ENCODE measurements at places on chromosomes 4 and X.

GRCh38 chr4:7384929-7385890 is 49.5 kb downstream of the PSAPL1 start:
- no peak for DNase-seq

DNA sequence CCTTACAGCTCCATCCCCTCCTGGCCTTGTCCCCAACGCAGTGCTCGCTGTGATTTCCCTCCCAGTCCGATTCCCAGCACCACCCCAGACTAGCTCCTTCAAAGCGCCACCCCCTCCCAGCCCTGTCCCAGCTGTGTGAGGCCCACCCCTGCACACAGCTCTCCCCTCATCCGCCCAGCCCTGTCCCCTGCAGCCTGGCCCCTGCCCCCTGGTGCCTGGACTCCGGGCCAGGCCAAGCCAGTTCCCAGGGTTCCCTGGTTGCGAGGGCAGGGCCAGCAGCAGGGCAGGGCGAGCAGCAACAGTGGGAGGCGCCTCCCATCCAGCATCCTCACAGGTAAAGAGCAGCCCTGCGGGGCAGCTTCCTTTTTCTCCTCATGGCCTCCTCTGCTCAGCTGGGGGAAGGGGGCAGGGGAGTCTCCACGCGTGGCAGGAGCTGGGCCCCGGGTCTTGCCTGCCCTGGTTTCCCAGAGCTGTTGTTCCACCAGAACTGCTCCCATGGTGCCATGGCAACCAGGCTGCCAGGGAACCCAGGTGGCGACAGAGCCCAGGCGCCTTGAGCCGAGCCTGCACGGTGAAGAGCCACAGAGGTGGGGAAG is 24.8 kb downstream of the IQSEC2 start:
- DNase-seq, result no peak

DNA sequence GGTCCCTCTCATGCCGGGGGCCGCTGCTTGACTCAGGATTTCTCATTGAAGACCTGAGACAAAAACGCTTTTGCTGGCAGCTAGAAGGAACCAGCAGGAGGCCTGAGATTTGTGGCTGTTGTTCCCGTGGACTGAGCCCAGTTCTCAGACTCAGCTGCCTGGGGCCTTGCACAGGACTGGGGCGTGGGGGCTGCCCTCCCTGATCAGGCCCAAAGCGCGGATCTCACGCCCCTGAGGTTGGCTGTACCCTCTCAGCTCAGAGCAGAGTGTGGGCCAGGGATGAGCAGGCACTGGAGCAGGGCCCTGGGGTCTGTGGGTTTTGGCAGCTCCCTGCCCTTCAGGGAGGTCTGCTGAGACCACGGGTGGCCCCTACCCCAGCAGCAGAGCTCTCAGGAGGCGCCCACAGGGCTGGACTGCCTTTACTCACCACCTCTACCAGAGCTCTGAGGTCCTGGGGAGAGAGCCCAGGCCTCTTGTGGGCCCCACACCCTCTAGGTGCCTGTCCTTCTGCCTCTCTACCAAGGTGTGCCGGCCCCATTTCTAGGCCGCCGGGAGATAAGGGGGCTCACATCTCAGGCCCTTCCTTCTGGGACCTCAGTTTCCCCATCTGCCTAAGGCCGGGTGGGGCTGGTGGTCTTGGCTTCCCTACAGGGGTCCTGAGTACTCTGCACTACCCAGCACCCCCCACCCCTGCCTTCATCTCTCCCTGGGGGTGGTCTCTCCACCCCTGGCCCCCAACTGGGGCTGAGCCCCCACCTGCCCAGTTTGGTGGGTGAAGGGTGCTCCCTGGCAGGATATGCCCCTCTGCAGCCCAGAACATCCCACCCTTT is 5.6 kb downstream of the MSANTD1 start:
- no peak for DNase-seq

DNA sequence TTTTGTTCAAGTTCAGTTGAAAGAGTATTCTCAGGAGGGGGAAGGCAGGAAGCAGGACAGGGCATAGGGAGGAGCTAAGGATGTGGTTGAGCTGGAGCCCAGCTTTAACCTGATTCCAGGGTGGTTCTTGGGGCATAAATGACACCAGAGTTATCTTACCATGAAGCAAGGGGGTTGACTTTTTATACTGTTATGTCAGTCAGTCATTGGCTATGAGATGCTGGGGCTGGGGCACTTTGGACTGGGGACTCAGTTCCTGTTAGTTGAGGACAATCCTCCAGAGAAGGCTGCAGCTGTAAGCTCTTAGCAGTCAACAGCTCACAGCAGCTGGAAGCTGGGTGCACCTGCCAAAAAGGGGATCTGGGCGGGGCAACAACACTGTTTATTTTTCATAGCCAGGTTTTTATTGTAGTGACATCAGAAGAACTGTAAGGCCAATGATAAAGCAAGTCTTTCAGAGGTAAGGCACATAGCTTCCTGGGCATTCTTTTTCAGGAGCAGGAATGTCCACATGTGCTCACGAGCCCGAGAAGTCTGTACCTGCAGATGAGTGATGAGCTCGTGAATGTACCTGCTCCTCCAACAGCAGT is 78.5 kb downstream of the MID1IP1 start:
- DNase-seq, result no peak

DNA sequence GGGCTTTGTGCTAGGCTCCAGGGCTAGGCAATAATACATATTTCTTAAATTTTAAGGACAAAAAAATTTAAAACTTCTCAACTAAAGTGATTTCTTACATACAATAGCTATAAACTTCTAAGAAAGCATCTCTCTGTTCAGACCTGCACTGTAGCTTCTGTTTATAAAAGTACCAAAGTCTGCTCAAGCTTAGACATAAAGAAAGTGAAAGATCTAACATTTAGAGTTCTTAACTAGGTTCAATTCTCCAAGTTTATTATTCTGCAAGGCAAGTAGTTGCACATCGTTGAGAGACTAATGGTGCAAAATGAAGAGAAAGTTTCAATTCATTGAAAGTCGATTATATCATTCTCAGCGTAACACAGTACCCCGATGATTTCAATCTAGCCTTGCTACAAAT is 857.4 kb upstream of the HTR2C start:
- DNase-seq, result no peak

- no peak for DNase-seq
These were observed 201.6 kb downstream of the QDPR start for GRCh38 chr4:17310269-17310652.

GRCh38 chr4:169337510-169337909 is 66.8 kb upstream of the SH3RF1 start:
- no peak for DNase-seq

DNA sequence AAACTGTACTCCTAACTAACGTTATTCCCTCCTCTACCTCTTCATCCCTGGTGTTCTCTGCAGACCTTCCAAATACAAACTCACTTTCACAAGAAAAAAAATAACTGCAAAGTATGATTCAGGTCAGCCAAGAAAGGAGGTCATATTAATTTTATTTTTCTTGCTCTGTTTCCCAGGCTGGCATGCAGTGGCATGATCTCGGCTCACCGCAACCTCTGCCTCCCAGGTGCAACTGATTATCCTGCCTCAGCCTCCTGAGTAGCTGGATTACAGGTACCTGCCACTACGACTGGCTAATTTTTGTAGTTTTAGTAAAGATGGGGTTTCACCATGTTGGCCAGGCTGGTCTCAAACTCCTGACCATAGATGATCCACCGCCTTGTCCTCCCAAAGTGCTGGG is 156.6 kb downstream of the CHIC2 start:
- no peak for DNase-seq

DNA sequence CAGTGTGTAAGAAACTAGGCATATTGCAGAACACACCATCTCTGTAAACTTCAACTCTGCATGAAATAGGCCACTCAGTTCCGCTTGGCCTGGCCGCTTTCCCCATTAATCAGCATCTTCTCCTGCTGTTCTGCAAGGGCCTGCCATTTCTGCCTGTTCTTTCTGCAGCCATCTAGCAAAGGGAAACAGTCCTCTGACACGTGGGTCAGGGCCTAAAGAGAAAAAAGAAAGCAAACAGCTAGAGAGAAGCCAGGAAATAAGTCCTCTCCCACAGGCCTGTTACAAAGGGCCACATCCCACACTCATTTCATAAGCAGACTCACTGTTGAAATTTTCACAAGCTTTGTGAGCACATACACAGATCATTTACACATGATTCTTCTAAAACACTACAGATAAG is 130.1 kb downstream of the PDE5A start:
- no peak for DNase-seq

GRCh38 chrX:123859409-123859845 is 426 bp upstream of the XIAP start:
- DNase-seq, result peak; percentile 35

GRCh38 chr4:159144112-159144694 is 41.3 kb downstream of the RAPGEF2 start:
- DNase-seq, result no peak

DNA sequence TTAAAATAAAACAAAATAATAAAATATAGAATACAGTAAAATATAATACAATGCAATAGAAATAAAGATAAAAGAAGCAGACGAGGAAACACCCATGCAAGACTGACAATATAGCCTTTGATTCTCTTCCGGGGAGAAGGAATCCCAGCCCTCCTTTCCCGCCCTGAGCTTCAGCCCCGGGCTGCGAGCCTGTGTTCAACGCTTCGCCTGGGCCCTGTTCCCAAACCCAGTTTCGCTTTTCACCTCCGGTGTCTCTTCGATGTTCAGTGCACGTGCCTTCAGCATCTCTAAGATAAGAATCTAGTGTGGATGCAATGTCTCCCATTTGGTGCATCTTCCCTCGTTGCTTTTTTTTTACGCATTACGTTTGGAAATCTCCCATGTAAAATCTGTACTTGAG is 38.4 kb upstream of the ARSD start:
- no peak for DNase-seq

DNA sequence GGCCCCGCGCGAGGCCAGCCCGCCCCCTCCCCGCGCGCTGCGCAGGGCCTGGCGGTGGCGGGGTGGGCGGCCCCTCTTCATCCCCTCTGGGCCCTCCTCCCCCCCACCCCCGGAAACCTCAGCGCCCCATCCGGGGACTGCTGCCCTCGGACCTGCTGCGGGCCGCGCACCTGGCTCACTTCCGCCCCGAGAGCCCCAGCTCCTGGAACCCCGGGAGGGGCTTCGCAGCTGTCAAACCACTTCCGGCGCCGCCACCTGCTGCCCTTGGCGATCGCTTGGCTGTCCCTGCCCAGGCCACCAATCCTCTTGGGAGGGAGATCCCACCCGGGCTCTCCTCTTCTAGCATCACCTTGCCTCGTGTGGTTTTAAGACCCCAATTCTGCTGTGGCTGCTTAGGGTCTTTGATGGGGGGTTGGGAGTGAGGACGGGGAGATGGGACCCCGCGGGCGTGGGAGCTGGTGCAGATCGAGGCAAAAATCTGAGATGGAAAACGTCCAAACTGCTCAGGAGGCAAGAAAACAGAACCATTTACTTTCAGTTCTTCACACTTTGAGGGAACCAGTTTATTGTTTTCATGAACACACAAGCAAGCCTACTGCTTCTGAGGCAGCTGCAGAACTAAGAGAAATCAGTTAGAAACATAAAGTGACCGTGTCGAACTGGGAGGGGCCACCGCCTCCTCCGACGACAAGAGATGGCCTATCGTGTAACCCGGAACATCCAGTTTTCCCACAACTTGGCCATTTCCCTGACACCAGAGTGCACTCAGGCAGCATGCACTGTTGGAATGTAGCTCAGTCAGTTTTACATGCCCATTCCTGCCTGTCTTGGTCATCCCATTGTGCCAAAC is 754 bp downstream of the MTMR1 start:
- DNase-seq, result peak; percentile 39

DNA sequence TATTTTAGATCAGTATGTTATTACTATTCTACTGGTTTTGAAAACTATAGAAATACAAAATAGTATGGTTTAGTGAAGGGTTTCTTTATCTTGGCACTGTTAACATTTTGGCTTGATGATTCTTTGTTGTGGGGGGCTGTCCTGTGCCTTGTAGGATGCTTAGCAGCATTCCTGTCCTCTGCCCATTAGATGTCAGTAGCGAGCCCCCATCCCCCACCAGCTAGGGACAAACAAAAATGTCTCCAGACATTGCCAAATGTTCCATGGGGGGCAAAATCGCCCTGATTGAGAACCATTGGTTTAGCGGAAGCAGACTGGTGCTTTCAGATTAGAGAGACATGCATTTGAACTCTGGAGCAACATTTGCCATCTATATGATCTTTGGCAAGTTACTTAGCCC is 23.3 kb downstream of the SPARCL1 start:
- DNase-seq, result no peak

DNA sequence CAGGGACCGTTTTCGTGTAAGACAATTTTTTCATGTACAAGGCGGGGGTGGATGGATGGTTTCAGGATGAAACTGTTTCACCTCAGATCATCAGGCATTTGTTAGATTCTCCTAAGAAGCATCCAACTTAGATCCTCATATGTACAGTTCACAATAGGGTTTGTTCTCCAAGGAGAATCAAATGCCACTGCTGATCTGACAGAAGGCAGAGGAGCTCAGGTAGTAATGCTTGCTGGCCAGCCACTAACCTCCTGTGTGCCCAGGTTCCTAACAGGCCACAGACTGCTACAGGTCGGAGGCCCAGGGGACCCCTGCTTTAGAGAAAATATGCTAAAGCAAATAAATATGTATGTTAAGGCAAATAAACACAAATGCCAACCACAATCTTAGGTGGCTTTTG is 61.3 kb downstream of the PPP3CA start:
- no peak for DNase-seq

GRCh38 chr4:144740316-144740715 is 94.4 kb downstream of the HHIP start:
- no peak for DNase-seq

GRCh38 chrX:330726-331150 is 12.1 kb upstream of the GTPBP6 start:
- DNase-seq, result no peak

DNA sequence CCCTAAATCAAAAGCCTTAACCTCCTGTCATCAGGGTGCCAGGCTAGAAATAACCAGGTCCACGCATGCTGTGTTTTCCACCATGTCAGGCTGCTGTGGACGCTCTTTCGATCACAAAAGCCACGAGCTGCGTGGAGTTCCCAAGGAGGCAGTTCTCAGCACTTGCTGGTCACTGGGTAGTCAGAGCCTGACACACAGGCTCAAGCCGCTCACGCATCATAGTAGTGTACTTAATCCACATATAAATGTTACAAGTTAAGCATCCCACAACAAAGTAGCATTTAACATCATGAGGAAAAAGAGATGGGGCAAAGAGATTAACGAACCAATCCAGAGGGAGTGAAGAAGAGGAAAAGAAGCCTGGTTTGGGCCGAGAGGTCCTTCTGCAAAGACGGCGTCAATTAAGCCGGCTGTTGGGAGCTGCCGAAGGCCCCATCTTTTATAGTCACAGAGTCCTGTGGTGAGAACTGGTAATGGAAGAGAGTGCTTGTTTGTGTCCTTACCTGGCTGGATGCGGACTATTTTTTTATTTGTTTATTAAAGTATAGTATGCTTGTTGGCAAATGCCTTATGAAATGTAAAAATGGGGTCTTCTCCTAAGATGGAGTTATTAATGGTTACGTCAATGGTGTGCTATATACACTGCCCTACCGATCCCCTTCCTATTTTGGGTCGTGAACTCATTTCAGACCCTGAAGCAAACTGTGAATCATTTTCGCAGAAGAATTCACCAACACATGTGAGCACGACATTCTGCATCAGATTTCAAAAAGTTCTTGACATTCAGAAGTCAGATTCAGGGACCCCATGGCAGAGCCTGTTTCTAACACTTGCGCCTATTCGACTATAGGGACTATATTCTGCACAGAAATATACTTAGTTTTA is 675 bp downstream of the PRIMPOL start:
- no peak for DNase-seq

All from T-helper 9 cell (primary cell).